ENCODE measurements at places on chromosomes 6 and 20.

DNA sequence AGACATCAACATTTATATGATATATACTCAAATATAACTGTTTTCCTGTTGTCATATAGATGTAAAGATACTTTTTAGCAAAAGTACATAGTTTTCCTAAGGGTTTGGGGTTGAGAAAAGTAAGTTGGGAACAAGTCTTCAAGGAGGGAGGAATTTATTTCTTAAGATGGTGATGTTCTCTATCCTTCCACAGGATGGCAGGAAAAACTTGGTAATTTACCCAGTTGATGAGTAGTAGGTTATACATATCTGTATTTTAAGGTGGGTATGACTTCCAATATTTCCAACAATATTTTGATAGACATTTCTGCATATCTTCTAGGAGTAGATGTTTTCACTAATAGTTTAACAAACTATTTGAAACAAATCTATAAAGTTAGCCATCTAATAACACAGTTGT lies 254.4 kb downstream of the RIMS1 start:
- DNase-seq: no peak

DNA sequence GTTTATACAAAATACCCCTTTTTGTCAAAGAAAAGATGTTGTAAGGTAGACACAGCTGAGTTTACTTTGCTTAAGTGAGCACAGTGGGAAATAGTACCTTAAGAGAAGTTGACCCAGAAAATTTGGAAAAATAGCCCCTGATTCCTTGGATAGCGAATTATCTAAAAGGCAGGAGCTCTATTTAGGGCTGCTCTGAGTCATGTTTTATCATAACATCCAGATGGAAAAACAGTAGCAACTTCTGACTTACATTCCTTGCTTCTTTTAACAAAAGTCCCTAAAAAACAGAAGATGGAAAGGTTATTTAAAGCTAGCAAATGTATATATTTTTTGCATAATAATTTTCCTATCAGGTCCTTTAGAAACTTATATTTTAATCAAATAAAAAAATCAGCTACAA lies 59.0 kb downstream of the THEMIS start:
- no peak for DNase-seq

DNA sequence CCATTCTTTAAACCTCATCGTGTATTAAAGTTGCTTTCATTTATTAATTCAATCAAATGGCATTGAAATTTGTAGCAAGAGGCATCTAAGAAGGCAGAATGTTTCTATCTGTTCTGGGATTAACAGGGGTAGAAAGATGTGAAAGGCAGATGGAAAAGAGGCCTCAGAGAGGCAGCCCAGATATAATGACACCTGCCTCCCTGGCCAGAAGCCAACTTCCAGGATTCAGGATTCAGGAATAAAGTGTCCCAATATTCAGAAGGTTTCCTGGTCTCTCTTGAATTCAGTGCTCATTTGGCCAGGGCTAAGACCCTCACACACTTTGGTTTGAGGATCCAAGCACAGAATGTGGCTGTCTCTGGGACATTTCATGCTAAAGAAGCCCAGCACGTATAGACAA lies 39.9 kb downstream of the HLA-B start:
- no peak for DNase-seq

- no peak for DNase-seq
Measured at GRCh38 chr6:142356201-142356883, 54.5 kb downstream of the ADGRG6 start.

- DNase-seq: no peak
Measured at GRCh38 chr20:2093159-2093781, 8.4 kb upstream of the STK35 start.

DNA sequence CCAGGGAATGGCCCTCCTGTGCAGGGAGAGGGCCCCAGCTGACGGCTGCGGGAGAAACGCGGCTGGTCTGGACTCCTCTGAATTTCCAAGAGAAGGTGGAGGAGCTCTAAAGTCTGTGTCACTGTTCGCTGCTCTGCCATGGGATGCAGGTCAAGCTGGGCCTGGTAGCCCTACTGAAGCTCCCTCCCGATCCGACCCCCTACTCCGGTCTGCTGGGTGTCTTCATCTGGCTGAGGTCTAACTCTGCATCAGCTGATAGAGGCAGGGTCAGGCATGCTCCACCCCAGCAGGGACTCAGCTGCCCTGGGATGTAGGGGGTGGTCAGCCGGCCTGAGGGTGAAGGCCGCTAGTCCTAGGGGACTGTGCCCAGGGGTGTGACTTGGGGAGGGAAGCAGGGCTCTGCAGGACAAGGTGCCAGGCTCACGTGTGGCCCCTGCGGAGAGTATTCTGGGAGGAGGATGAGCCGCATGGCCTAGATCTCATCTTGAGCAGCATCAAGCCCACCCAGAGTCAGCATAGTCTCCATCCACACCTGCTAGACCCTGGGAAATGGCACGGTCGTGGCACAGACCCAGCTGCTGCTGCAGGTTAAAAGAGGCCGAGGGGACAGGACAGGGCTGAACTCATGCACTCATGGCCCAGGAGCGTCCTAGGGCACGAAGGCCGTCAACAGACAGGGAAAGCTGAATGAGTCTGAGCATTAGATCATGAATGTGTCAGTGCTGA lies 1.4 kb downstream of the CST3 start:
- DNase-seq: no peak

GRCh38 chr6:35050757-35051330 lies 90.3 kb downstream of the TCP11 start:
- DNase-seq: no peak

DNA sequence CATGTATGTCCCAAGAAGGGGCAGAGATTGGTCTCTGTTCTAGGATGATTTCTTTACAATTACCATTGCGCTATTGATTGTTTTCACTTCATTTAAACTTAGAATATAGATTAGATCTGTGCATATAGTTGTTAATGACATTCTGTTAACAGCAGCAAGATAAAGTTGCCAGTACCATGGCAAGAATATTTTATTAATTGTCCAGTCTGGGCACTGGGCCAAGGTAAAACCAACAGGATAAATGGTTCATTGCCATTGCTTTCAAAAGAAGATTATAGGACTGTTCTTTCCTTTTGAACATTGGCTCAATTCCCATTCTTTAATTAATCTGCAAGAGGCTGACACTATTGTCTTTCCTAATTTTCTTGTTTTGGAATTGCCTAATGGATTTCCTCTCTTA lies 592.4 kb downstream of the RFPL4B start:
- no peak for DNase-seq

GRCh38 chr20:2246069-2246491 lies 49.7 kb upstream of the TGM3 start:
- no peak for DNase-seq

Measured in H1 (cell line).